Neuronal stem cell (in vitro differentiated cells): ENCODE measurements at places on chromosomes 12 and 14.

GRCh38 chr14:22932146-22932545 is 3.0 kb upstream of the PRMT5 start:
- DNase-seq: no peak
- peaks cover 22% of the 10 kb centered on the region for H3K36me3 ChIP-seq
- H3K4me1 ChIP-seq: peaks cover 6% of the 10 kb centered on the region
- H3K27ac ChIP-seq: no peak overlapping the region

- H3K4me3 ChIP-seq: no peak overlapping the region
- peaks cover 10% of the 10 kb centered on the region for H3K27me3 ChIP-seq
- DNase-seq: no peak
- H3K36me3 ChIP-seq: no peaks in the 10 kb centered on the region
- H3K27ac ChIP-seq: no peak overlapping the region
Measured at GRCh38 chr12:6204533-6205143, 4.4 kb downstream of the CD9 start.

GRCh38 chr12:124359671-124360581 is 65.0 kb downstream of the RFLNA start:
- no peaks in the 10 kb centered on the region for H3K27me3 ChIP-seq
- H3K4me3 ChIP-seq: no peak overlapping the region
- no peaks in the 10 kb centered on the region for H3K4me1 ChIP-seq

DNA sequence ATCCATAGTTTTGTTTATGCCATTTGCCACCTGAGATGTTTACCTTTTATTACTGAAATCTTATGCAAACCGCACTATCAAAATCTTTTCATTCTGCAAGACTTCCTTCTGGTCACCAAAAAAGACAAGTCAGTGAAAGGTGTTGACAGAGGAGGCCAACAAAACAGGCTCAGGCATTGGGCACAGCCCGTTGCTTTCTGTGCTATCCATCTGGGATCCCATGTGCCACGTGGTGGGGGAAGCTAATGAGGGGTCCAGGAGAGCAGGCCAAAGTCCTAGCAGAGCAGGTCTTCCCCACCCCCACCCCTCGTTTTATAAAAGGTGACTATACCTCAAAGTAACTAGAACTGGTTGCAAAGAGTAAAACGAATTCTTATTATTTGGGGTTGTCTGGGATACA is 1.2 kb downstream of the ALDH1L2 start:
- H3K36me3 ChIP-seq: no peaks in the 10 kb centered on the region
- H3K4me1 ChIP-seq: peaks cover 9% of the 10 kb centered on the region
- no peak for DNase-seq
- peaks cover 28% of the 10 kb centered on the region for H3K27me3 ChIP-seq

DNA sequence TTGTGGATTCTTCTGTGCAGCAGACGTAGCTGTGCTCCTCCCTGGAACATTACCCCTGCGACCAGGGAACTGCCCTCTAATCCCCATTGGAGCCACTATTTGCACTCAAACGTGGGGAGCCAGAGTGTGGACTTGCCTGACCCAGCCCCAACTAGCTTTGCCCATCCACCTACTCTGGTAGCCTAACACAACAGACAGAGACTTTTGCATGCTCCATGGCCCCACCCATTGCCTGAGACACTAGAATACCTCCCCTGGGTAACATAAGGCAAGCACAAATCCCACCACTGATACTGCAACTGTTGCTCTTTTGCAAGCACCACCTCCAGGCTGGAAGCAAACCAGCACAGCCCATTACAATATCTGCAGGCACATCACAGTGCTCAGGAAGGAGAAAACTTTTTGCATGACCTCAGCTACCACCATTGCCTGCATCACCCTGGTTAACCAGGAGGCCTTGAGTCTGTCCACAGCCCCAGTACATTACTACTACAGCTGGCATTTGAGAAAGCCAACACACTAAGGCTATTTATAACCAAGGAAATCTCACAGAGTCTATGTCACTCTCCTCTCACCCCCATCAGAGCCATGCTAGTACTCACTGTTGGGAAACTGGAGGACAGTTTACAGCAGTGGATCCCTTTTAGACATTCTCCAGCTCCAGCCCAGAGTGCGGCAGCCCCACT is 15.0 kb downstream of the CEP128 start:
- H3K27ac ChIP-seq: no peak overlapping the region
- H3K27me3 ChIP-seq: no peaks in the 10 kb centered on the region
- no peaks in the 10 kb centered on the region for H3K36me3 ChIP-seq
- H3K4me3 ChIP-seq: no peak overlapping the region
- DNase-seq: no peak

DNA sequence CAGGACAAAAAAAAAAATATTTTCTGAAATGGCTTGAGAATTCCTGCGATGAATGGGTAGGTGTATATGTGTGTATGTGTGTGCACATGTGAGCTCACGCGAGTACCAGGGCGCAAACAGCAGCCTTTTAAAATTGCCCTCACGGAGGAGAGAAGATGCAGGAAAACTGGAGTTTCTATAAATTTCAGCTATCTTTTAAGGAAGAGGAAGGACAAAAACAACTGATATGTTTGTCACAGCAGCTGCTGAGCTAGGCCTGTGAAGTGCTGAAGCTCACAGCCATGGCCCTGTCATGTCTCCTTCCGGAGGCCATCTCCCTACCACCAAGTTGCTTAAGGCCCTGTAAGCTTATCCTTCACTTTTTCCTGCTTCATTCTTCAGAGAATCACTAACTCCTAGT is 40.8 kb downstream of the DUSP16 start:
- DNase-seq: no peak
- no peak overlapping the region for H3K4me3 ChIP-seq
- no peaks in the 10 kb centered on the region for H3K36me3 ChIP-seq
- H3K27me3 ChIP-seq: no peaks in the 10 kb centered on the region
- peaks cover 39% of the 10 kb centered on the region for H3K4me1 ChIP-seq
- peak overlapping the region; percentile 56 for H3K27ac ChIP-seq

- H3K4me3 ChIP-seq: no peak overlapping the region
- DNase-seq: no peak
- no peak overlapping the region for H3K27ac ChIP-seq
- no peaks in the 10 kb centered on the region for H3K27me3 ChIP-seq
- peaks cover 32% of the 10 kb centered on the region for H3K36me3 ChIP-seq
Measured at GRCh38 chr14:94097091-94097490, 13.4 kb upstream of the IFI27 start.
